AG04449 (cell line): ENCODE measurements at places on chromosomes 6 and 20.

GRCh38 chr6:45305546-45305945 lies 22.6 kb upstream of the RUNX2 start:
- DNase-seq, result no peak

- DNase-seq, result no peak
These were observed 72.3 kb upstream of the DST start for GRCh38 chr6:56714982-56715456.

- no peak for DNase-seq
These were observed 25.7 kb upstream of the SIRT5 start for GRCh38 chr6:13548500-13549210.

DNA sequence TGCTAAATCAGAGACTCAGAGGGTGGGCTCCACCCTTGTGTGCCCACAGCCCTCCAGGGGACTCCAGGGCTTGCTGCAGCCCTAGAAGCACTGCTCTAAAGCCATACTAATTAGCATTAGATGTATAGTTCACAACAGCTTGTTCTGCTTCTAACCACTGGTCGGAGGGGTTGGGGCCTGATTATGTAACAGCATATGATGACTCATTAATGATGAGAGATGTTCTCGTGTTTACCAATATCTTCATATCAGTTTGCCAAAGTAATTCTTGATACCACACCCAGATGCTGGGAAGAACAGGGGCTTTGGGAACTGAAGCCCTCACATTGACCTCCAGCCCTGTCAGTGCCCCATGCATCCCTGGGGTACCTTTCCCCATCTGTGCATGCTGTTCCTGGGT lies 104.1 kb upstream of the FOXA2 start:
- no peak for DNase-seq

DNA sequence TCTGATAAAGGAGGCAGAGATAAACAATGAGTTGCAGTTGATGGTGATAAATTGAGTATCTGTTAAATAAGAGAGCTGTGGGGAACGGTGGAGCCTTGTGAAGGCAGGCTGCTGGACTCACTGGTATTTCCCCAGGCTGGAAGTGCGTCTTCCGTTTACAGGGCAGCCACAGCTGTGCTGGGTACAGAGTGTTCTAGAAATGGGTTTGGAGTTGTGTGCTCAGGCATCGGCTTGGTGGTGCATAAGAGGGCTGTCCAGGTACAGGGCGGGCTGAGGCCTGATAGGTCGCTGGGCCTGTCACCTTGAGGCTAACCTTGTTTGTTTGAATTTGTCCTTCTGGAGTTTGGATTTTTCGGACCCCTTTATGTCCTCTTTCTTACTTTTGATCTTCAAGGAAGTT lies 39.3 kb downstream of the ARID1B start:
- DNase-seq, result no peak

- DNase-seq, result no peak
These were observed 39.3 kb upstream of the RNF144B start for GRCh38 chr6:18347866-18348265.

DNA sequence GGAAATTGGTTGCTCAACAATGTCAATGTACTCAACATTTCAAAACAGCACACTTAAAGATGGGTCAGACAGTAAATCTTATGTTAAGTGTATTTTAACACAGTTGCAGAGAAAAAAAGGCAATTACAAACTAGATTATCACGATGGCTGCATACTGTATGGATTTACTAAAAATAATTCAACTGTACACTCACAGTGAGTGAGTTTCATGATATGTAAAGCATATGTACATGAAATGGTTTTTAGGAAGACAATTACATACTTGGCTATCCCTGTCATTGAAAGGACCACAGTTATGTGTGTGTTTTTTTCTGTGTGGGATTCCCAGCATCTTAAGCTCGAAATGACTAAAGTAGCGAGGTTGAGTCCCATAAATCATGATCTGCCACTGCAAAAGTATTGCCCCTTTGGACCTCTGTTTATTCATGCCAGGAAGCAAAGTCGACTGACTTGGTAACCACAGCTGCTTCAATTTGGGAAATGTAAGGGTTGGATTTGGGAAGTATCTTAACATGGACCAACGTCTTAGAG lies 5.5 kb upstream of the SALL4 start:
- peak; percentile 50 for DNase-seq

DNA sequence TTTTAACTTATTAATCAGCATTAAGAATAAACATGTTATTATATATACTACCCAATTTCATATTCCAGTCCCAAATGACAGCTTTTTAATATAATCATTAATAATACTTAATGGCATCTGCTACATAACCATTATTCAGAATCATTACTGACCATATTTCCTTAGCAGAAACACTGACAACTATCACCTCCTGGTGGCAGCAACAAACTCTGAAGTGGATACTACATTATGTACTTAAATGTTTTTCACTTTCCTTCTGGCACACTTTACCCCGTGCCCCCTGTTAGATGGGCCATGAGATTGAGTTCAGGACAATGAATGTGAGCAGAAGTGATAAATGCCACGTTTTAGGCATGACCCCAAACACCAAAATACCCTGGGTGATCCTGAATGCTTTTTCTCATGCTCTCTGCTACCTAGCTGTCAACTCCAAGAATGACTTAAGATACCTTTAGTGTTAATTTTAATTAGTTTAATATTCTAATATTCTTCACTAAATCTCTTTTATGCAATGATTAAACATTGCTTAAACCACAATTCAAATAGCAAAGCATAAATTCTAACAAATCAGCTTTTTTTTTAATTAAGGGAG lies 77.1 kb downstream of the LMBRD1 start:
- no peak for DNase-seq

DNA sequence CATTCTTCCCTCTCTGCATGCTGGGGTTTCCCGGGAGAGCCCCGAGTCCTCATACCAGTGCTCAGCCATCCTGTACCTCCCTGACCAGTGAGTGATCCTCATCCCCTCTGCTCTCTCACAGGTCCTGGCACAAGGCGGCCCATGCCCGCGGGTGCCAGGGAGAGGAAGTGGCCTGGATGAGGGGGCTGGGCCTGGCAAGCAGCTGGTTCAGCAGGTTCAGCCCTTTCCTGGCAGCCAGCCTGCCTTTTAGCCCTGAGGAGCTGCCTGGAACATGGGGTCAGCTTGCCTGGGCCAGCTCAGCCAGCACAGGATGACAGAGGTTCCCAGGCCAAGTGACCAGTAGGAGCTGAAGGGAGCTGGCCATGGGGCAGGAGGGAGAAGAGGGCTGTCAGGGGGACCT lies 10.9 kb downstream of the MOCS1 start:
- DNase-seq, result no peak

GRCh38 chr20:50453533-50454244 lies 56.5 kb upstream of the PTPN1 start:
- DNase-seq, result no peak

- DNase-seq, result no peak
These were observed 115.5 kb downstream of the NFATC2 start for GRCh38 chr20:51426718-51427650.

- DNase-seq, result no peak
These were observed 50.3 kb downstream of the LGSN start for GRCh38 chr6:63269470-63269869.

GRCh38 chr20:1490643-1491195 lies 501 bp downstream of the SIRPB2 start:
- DNase-seq, result no peak

DNA sequence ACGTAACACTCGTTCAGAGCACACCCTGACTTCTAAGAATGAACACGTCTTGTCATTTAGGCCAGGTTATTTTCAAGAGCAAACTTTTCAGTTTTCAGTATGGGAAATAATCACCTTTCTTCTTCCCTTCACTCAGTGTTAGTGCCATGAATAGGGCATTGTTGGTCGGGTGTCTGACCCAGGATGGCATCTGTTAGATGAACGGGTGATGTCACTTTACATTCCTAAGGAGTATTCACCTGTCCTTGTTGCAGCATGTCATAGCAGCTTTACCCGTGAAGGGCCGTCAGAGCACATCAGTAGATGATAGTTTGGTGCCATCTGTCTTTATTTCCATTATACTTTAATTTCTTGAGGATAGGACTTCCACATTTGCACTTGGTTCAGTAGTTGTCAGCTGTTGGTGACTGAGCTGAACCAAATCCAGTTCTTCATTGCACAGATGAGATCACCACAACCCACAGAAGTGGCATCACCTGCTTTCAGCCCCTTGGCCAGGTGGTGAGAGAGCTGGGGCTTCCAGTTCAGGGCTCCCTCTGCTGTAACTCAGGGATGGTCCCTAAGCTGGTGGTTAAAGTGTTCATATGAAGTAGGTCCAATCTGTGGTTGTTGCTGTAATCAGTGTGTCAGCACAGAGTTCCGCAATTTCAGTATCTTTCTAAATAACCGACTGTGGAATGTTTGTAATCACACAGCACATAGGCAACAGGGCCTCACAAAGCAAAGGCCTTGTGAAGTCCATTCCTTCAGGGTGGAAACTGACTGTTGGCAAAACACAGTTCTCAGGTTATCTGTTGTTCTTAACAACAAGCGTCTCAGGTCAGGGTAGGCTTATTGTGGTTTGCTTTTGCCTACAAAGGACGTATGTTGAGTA lies 68.2 kb downstream of the FAM120B start:
- DNase-seq, result no peak

- no peak for DNase-seq
These were observed 33.9 kb downstream of the FOXO3 start for GRCh38 chr6:108594640-108595039.

- no peak for DNase-seq
These were observed 253.7 kb upstream of the SUPT3H start for GRCh38 chr6:45631396-45631795.

DNA sequence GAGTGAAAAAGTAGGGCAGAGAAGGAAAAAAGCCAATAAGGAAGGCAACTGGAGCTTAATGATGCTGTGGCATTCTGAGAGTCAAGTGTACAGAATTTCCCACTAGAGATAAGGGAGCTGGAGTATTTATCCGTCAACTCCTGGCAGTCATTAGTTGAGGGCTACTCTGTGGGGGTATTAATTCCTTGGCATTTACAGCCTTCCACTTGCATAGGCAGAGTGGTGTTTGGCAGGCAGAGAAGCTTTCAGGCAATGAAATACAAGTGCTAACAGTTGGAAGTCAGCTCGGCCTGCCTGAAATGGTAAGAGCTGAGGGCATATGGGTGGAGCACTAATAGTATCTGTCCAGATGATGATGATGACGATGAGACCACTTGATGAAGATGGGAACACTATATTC lies 207.3 kb upstream of the FLRT3 start:
- no peak for DNase-seq

GRCh38 chr20:20406306-20406705 lies 38.4 kb downstream of the INSM1 start:
- DNase-seq, result no peak

GRCh38 chr20:33353013-33353402 lies 48.3 kb downstream of the CDK5RAP1 start:
- DNase-seq, result no peak

DNA sequence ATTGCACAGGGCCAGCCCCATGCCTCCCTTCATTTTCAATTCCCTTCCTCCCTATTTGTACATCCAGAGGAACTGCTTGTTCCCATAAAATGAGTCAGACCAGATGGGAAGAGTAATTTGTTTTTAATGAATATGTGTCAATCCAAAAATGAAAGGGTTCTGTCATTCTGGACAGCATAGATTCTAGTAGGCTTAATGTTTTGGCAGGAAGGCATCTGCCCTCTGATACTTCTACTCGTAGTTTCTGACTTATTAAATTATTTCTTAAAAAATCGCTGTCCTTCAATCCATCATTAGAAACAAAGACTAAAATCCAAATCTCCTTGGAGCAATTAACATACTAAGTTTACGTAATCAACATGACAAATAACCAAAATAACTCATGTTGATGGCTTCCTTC lies 665.5 kb downstream of the TENT5A start:
- no peak for DNase-seq

GRCh38 chr6:115873901-115874300 lies 186.8 kb downstream of the FRK start:
- no peak for DNase-seq

- DNase-seq, result no peak
These were observed 82.1 kb downstream of the SYNJ2 start for GRCh38 chr6:158063736-158064135.

DNA sequence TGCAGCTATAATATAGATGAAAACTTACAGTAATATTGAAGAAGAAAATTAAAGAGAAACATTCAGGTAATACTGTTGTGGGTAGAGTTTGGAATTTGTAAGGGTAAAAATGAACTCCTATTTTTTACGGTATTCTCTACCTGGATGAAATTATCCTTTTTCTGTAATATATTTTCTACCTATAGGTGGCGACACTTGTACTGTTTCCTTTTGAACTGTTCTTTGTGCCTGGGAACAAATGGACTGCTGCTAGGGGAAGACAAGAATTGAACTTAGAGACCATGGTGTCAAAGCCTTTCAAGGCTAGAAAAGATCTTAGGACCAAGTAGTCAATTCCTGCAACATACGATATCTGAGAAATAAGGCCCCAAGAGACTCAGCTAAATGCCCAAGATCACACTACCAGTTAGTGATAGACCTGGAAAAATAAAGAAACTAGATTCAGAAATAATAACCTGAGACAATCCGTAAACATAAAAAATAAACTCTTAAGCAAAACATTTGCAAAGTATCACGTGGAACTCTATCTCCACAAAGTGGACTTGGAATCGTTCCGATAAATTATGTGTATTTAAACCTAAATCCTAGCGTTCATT lies 383.8 kb downstream of the TFAP2A start:
- no peak for DNase-seq

DNA sequence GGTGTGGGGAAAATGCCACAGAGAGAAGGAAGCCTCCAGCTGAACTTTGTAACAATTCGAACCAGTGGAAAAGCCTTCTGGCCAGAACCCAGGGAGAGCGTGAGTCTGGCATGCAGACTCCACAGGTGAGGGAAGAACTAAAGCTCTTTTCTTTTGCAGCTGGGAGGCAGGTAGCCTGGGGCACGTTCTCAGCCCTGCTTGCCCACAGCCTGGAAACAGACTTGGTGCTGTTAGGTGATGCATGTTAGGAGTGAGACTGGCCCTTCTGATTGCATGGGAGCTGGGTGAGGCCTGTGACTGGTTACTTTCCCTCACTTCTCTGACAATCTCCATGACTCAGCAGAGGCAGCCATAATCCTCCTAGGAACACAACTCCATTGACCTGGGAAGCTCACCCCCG lies 34.2 kb downstream of the PROKR2 start:
- no peak for DNase-seq

- no peak for DNase-seq
These were observed 116.0 kb downstream of the TRIM27 start for GRCh38 chr6:28807682-28808280.

DNA sequence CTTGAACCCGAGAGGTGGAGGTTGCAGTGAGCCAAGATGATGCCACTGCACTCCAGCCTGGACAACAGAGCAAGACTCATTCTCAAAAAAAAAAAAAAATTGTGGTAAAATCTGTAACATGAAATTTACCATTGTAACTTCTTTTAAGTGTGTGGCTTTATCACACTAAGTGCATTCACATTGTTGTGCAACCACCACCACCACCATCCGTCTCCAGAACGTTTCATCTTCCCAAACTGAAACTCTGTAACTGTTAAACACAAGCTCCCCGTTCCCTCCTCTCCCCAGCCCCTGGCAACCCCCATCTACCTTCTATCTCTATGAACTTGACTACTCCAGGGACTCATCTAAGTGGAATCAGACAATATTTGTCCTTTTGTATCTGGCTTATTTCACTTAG lies 29.7 kb downstream of the PDRG1 start:
- DNase-seq, result no peak
